ENCODE measurements at places on chromosomes 4 and X. TPM values are rescaled to one million over a fixed set of nuclear protein-coding genes. Genes with fewer than 3 reads are reported as not detected.
A peak's percentile ranks its signal among the peaks of the same experiment; 100 is the strongest.

DNA sequence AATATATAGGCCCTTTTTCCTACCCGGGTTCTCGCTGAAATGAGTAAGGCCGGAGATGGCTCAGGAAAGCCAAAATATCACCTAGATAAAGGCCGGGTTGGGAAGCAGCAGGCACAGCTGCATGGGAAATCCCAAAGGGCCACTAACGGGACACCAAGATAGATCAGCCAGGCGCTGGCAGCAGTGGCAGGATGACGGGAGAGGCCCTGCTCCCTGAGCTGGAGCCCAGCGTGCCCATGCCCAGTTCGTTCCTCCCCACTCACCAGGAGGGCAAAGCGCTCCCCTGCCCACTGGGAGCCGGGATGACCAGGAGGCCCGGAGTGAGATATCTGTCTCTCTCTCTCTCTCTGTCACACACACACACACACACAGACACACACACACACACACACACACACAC lies 109.8 kb downstream of the DCTD start:
- H3K27me3 ChIP-seq: no peaks in the 10 kb centered on the region
- no peaks in the 10 kb centered on the region for H3K4me1 ChIP-seq
- no peak overlapping the region for H3K4me3 ChIP-seq

DNA sequence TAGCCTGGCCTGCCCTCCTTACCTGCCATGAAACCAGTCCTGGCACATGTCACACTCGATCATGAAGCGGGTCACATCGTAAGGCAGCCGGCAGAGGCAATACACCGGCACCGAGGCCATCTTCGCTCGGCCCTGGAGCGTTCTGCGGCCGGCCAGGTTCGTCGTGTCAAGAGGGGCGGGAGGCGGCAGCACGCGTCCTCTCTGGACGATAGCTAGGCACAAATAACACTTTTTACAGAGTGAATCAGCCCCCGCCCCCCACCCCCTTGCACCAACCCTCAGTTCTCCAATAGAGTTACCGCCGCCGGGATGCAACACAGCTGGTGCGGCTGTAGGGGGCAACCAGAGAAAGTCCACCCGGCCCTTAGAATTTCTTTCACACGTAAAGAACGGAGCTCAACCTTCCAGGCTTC lies 1.7 kb downstream of the PHF8 start:
- H3K36me3 ChIP-seq: peaks cover 19% of the 10 kb centered on the region
- H3K4me3 ChIP-seq: peak overlapping the region; percentile 58
- H3K27ac ChIP-seq: no peak overlapping the region

DNA sequence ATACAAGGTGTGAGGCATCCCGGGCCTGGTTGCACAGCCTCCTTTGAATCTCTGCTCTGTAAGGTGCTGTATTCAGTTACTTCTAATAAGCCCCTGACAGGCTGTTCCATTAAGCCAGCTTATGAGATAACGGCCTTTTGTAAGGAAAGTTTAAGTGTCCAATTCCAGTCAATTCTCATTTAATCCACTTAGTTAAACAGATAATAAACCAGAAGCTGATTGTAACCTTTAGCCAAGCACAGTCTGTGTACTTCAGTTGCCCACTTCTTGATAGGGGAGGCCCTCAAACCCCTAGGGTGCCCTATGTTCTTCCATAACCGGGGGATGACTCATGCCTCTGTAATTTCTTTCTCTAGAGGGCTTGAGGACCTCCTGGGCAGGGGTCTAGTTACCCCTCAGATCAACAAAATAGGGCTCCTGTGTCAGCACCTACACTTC lies 63.4 kb downstream of the RASL11B start:
- H3K4me3 ChIP-seq: no peak overlapping the region
- H3K27ac ChIP-seq: no peak overlapping the region
- no peaks in the 10 kb centered on the region for H3K4me1 ChIP-seq
- DNase-seq: no peak
- H3K27me3 ChIP-seq: no peaks in the 10 kb centered on the region

GRCh38 chr4:152663203-152664066 lies 16.4 kb downstream of the TMEM154 start:
- peaks cover 3% of the 10 kb centered on the region for H3K4me1 ChIP-seq
- peak overlapping the region; percentile 80 for H3K27ac ChIP-seq
- no peak overlapping the region for H3K4me3 ChIP-seq
- no peaks in the 10 kb centered on the region for H3K36me3 ChIP-seq

- H3K4me1 ChIP-seq: peaks cover 7% of the 10 kb centered on the region
- peak overlapping the region; percentile 4 for H3K27ac ChIP-seq
- no peaks in the 10 kb centered on the region for H3K36me3 ChIP-seq
Measured at GRCh38 chrX:13009273-13009672, 34.4 kb downstream of the TMSB4X start.

GRCh38 chr4:35689870-35690269 lies 554.4 kb downstream of the ARAP2 start:
- H3K4me1 ChIP-seq: no peaks in the 10 kb centered on the region
- H3K27me3 ChIP-seq: no peaks in the 10 kb centered on the region
- no peaks in the 10 kb centered on the region for H3K36me3 ChIP-seq
- no peak for DNase-seq
- no peak overlapping the region for H3K27ac ChIP-seq

ATOH1 gene
- 50.4 TPM for total RNA-seq

CYBB gene
- 8.2 TPM for total RNA-seq

- H3K4me3 ChIP-seq: no peak overlapping the region
- no peak overlapping the region for H3K27ac ChIP-seq
- DNase-seq: no peak
- no peaks in the 10 kb centered on the region for H3K36me3 ChIP-seq
Measured at GRCh38 chr4:83947125-83947829, 411.4 kb downstream of the GPAT3 start.

- no peaks in the 10 kb centered on the region for H3K36me3 ChIP-seq
- H3K4me1 ChIP-seq: no peaks in the 10 kb centered on the region
- no peak for DNase-seq
Measured at GRCh38 chr4:125084608-125085007, 230.1 kb upstream of the FAT4 start.

GRCh38 chr4:23324021-23324690 lies 565.7 kb downstream of the PPARGC1A start:
- DNase-seq: no peak
- H3K27ac ChIP-seq: no peak overlapping the region
- H3K36me3 ChIP-seq: no peaks in the 10 kb centered on the region
- H3K27me3 ChIP-seq: no peaks in the 10 kb centered on the region
- no peaks in the 10 kb centered on the region for H3K4me1 ChIP-seq

DNA sequence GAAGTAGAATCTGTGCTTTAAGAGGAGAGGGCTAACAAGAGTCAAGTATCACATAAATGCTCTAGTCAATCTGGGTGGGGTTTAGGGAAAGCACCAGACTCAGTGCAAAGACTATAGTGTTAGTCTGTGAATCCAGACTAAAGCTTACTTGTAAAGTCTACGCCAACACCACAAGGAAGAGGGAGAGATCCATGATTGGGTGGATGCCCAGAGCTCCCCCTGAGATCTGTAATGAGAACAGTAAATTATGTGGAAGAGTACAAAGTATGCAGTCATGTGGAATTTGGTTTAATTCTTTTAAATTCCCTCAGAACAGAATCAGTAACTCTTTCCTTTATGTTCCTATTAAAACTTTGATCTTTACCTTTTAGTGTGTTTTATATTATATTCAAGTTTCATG lies 354.7 kb upstream of the SPANXN4 start:
- H3K36me3 ChIP-seq: no peaks in the 10 kb centered on the region
- H3K4me3 ChIP-seq: no peak overlapping the region
- no peak overlapping the region for H3K27ac ChIP-seq
- H3K4me1 ChIP-seq: no peaks in the 10 kb centered on the region
- no peak for DNase-seq

- DNase-seq: no peak
- no peak overlapping the region for H3K4me3 ChIP-seq
- H3K27me3 ChIP-seq: no peaks in the 10 kb centered on the region
- H3K4me1 ChIP-seq: no peaks in the 10 kb centered on the region
Measured at GRCh38 chr4:93178279-93178678, 650.3 kb upstream of the ATOH1 start.

GRCh38 chr4:168128601-168129000 lies 36.3 kb downstream of the ANXA10 start:
- no peaks in the 10 kb centered on the region for H3K4me1 ChIP-seq
- H3K27me3 ChIP-seq: no peaks in the 10 kb centered on the region
- DNase-seq: no peak
- H3K36me3 ChIP-seq: no peaks in the 10 kb centered on the region
- no peak overlapping the region for H3K27ac ChIP-seq
- no peak overlapping the region for H3K4me3 ChIP-seq

SORCS2 gene
- 1.1 TPM for total RNA-seq

DNA sequence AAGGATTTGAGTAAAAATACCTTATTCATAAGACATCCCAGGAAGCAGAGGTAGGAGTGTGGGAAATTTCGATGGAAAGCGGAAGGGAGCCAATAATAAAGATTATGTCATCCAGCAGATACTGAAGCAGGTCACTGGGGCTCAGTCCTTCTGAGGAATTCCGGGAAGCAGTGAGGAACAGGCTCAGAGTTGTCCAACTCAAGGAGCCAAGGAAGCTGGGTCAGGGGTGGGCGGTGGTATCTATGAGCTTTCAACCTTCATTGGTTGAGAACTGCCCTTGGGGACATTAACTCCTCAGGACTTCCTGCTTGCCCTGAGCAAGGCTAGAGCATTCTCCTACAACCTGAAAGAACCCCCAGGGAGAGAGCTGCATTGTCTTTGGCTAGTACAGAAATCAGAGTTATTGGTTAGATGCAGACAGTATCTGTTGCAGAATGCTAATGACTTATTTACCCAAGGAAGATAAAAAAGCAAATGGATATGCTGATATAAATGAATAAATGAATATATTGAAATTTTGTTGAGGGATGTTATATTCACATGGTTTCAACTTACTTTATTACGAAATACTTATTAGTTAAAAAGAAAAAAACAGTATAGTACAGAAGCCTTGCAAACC lies 68.2 kb downstream of the DMP1 start:
- H3K36me3 ChIP-seq: no peaks in the 10 kb centered on the region
- no peak for DNase-seq
- H3K27me3 ChIP-seq: no peaks in the 10 kb centered on the region
- no peak overlapping the region for H3K27ac ChIP-seq
- no peaks in the 10 kb centered on the region for H3K4me1 ChIP-seq
- no peak overlapping the region for H3K4me3 ChIP-seq

- H3K27me3 ChIP-seq: no peaks in the 10 kb centered on the region
- DNase-seq: no peak
- no peak overlapping the region for H3K27ac ChIP-seq
- no peaks in the 10 kb centered on the region for H3K4me1 ChIP-seq
Measured at GRCh38 chr4:133000012-133000411, 149.1 kb upstream of the PCDH10 start.

DNA sequence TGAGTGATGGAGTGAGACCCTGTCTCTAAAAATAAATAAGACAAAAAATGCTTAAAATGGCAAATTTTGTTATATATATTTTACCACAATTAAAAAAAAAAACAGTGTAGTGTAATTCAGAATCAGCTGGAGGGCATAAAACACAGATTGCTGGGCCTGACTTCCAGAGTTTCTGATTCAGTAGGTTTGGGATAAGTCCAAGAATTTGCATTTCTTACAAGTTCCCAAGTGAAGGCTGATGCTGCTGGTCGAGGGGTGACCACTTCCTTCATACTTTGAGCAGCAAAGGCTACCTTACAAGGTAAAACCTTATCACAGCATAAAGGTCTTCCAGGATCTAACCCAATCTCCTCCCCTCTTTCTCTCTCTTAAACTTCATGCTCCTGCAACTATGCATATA lies 40.7 kb downstream of the KLHL8 start:
- DNase-seq: no peak
- no peaks in the 10 kb centered on the region for H3K36me3 ChIP-seq
- H3K4me1 ChIP-seq: no peaks in the 10 kb centered on the region
- H3K27me3 ChIP-seq: no peaks in the 10 kb centered on the region
- no peak overlapping the region for H3K4me3 ChIP-seq

DNA sequence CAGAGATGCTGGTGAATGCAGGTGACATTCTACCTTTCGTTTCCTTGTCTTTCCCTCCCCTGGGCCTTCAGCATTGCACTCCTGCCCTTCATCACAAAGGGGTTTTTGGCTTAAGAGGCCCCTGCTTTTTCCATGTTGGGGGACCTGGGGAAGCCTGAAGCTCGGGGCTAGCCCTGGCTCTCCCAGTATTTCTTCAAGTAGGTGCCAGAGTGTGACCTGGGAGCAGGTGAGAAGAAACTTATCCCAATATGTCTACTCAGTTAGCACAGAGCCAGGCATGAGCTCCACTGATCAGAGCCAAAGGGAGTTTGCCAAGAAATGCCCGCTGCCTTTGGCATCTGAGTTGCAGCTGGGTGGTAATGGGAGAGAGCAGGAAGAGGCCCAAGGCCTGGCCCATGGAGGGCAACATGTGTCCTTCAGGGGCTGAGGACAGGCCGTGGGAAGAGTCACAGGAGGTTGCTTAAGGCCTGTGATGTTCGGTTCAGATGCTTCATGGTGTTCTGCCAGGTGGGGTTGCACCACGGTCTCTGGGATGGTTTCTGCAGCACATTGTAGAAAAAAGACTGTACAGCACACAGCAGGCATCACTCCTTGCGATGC lies 7.6 kb downstream of the PRRG3 start:
- H3K36me3 ChIP-seq: no peaks in the 10 kb centered on the region
- H3K4me3 ChIP-seq: no peak overlapping the region
- no peaks in the 10 kb centered on the region for H3K27me3 ChIP-seq
- no peak overlapping the region for H3K27ac ChIP-seq
- no peaks in the 10 kb centered on the region for H3K4me1 ChIP-seq

- no peak overlapping the region for H3K27ac ChIP-seq
- DNase-seq: peak; percentile 43
- H3K36me3 ChIP-seq: no peaks in the 10 kb centered on the region
- no peak overlapping the region for H3K4me3 ChIP-seq
- H3K27me3 ChIP-seq: no peaks in the 10 kb centered on the region
Measured at GRCh38 chrX:123833387-123833786, 26.5 kb upstream of the XIAP start.

- H3K36me3 ChIP-seq: no peaks in the 10 kb centered on the region
- no peak overlapping the region for H3K4me3 ChIP-seq
- H3K27me3 ChIP-seq: no peaks in the 10 kb centered on the region
- DNase-seq: no peak
Measured at GRCh38 chrX:6545712-6546111, 10.8 kb upstream of the VCX3A start.

ASMT gene
- 12.4 TPM for total RNA-seq

S100G gene
- not detected for total RNA-seq

GRCh38 chr4:1501754-1502500 lies 95.7 kb upstream of the NKX1-1 start:
- no peak overlapping the region for H3K4me3 ChIP-seq
- no peaks in the 10 kb centered on the region for H3K4me1 ChIP-seq
- H3K36me3 ChIP-seq: no peaks in the 10 kb centered on the region
- H3K27me3 ChIP-seq: no peaks in the 10 kb centered on the region
- DNase-seq: no peak

DNA sequence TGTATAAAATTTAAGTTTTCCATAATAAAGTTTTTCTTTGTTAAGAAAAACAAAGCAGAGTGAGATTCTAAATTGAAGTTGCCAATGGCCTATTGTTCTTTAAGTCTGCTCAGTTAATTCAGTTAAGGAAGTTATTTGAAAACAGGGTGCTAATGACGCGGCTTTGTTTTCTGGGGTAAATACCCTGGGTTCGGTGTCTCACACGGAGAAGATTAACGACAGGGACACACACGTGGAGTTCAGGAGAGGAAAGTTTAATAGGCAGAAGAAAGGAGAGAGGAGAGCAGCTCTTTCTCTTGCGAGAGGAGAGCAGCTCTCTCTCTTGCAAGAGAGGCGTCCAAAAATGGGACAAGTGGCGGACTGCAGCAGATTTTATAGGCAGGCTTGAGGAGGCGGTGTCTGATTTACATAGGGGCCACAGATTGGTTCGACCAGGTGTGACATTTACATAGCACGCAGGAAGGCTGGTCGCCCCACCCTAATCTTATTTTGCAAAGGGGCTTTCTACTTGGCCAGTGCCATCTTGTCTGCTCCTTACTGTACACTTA lies 9.6 kb downstream of the CA5B start:
- H3K4me1 ChIP-seq: no peaks in the 10 kb centered on the region
- no peaks in the 10 kb centered on the region for H3K27me3 ChIP-seq
- DNase-seq: no peak
- no peaks in the 10 kb centered on the region for H3K36me3 ChIP-seq
